ENCODE measurements at places on chromosomes 3 and 15.

GRCh38 chr15:42608110-42608531 is 32.7 kb downstream of the STARD9 start:
- DNase-seq, result peak; percentile 48

DNA sequence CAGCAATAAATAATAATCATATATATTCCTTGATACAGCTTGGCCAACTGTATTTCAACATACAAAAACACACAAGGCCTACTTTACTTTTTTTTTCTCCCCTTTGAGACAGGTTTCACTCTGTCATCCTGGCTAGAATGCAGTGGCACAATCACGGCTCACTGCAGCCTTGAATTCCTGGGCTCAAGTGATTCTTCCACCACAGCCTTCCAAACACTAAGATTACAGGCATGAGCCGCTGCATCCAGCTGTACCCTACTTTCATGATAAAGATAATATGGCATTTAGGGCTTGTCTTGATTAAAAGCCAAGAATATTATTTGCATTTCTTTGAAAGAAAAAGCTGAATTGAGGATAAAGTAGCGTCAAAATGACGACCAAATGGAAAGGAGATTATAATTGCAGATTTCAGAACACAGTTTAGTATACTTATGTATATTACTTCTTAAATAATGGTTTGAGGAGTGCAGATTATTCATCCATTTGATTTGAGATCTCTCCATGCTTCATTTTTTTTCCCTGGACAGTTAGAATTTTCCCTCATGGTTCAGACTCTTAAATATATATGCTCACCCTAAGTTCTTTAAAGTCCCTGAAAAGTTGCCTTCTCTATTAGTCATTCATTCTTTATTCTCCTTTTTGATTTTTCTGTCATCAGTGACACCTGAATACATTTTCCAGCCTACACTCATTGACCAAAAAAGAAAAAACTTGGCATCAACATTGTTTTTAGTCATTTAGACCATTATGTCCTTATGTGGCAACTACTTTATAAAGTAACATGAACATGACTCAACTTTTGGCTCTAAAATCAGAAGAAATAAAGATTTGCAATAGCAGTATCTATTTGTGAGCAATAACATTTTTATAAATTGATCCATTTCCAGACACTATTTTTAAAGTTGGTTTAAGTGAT is 48.5 kb upstream of the MLF1 start:
- DNase-seq, result no peak

GRCh38 chr3:88809993-88810392 is 297.4 kb upstream of the EPHA3 start:
- DNase-seq, result no peak

DNA sequence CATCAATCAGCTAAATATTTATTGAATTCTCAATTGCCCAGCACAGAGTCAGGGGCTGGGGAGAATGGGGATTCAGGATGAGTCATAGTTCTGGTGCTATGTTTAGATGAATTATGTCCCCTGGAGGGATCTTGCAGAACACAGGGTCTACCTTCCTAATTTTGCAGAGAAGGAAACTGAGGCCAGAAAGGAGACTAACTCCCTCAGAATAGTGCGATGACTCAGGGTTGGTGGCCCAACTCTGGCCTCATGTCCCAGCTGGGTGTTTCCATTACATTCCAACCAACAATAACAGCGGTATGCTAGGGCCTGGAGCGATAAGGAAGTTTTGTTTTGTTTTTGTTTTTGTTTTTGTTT is 270.9 kb downstream of the TLE3 start:
- DNase-seq, result no peak

- no peak for DNase-seq
Measured at GRCh38 chr3:48280881-48281280, 40.0 kb downstream of the ZNF589 start.

- DNase-seq, result peak; percentile 68
Measured at GRCh38 chr3:194488055-194488742, 1.4 kb upstream of the ATP13A3 start.
